ENCODE measurements at places on chromosomes 12 and 14. TPM values are rescaled to one million over a fixed set of nuclear protein-coding genes. Genes with fewer than 3 reads are reported as not detected.

Gene SRRM4
- total RNA-seq = not detected

Gene ASCL1
- total RNA-seq = not detected

DNA sequence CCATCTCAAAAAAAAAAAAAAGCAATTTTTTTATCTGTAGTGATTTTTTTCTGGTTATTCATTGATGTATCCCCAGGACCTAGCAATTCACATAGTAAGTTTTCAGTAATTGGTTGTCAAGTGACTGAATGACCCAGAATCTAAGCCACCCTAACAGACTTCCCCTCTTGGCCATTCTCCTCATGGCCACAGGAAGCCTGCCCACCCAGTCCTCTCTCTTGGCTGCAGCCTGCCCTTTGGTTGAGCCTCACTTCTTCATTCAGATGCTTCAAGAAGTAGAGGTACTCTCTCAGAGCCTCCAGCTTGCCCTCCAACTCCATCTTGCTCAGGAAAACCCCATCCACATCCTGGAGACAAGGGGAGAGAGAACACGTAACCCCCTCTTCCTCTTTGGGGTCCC lies 2.8 kb downstream of the KRT78 start:
- DNase-seq = no peak

GRCh38 chr12:47977046-47977771 lies 13.8 kb downstream of the TMEM106C start:
- DNase-seq = no peak

- DNase-seq = peak; percentile 68
Measured at GRCh38 chr12:64064706-64065105, 157.4 kb downstream of the KICS2 start.
